ENCODE measurements at places on chromosomes 3 and 15. TPM values are rescaled to one million over a fixed set of nuclear protein-coding genes. Genes with fewer than 3 reads are reported as not detected.

The TMEM158 gene
- total RNA-seq: 3.5 TPM

The CAPN3 gene
- total RNA-seq: 34.4 TPM

The CHDH gene
- total RNA-seq: 14.9 TPM

The TAGLN3 gene
- 0.68 TPM for total RNA-seq

The SLC30A4 gene
- total RNA-seq: 7.4 TPM

The STXBP5L gene
- total RNA-seq: not detected

The ADPRH gene
- total RNA-seq: 3.0 TPM

The SERINC4 gene
- not detected for total RNA-seq

The QARS1 gene
- 316 TPM for total RNA-seq

The TGM5 gene
- total RNA-seq: 98.2 TPM

The FGF7 gene
- total RNA-seq: 10.2 TPM

Data from lower leg skin (tissue), 4 donors.